ENCODE measurements at places on chromosomes 16 and 17.

GRCh38 chr16:1915732-1916639 lies 2.2 kb downstream of the HS3ST6 start:
- no peak for DNase-seq

DNA sequence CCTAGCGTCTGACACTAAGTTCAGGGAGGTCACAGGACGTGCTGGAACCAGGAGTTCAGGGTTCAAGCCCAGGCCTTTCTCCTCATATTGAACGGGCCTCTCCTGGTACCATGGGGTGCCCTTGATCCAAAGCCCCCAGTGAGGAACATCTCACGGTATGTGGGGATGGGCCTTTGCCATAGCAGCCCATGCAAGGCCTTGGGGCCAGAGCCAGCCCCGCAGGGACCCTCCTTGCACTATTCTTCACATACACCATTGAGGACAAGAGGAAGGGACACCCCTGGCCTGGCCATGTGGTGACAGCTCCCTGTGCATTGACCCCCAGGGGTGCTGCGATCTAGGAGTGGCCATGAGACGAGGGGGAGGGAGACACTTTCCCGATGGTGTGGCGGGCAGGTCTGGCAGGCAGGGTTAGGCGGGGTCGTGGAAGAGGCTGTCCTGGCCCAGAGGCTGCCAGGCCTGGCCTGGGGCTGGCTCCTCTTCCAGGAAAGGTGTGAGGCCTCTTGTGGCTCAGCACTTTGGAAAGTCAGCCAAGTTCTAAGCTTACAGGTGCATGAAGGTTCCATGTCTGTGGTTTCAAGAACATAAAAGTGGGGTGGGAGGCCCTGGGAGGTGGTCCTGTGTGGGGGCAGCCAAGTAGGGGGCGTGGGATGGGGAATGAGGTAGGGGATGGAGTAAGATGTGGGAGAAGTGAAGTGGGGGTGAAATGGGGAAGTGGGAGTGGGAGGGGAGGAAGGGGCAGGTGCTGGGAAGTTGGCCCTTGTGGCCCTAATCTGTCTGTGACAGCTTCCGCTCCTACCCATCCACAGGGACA lies 88.7 kb upstream of the CBX4 start:
- no peak for DNase-seq

GRCh38 chr17:30225919-30226553 lies 9.5 kb downstream of the SLC6A4 start:
- no peak for DNase-seq

GRCh38 chr17:82881900-82882714 lies 42.3 kb upstream of the ZNF750 start:
- DNase-seq = peak; percentile 15

DNA sequence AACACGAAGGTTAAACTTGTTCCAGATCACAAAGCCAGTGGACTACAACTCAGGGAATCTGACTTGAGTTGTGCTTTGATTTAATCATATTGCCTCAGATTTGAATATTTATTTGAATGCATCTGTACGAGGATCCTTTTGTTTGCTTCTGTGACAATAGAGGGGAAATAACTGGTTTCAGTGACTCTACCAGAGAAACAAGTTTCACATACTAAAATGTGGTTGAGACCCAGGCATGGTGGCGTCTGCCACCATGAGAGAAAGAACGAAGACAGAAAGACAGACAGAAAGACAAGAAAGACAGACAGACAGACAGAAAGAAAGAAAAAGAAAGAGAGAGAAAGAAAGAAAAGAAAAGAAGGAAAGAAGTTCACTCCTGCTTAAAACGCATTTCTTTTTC lies 24.0 kb downstream of the YWHAE start:
- DNase-seq = no peak

DNA sequence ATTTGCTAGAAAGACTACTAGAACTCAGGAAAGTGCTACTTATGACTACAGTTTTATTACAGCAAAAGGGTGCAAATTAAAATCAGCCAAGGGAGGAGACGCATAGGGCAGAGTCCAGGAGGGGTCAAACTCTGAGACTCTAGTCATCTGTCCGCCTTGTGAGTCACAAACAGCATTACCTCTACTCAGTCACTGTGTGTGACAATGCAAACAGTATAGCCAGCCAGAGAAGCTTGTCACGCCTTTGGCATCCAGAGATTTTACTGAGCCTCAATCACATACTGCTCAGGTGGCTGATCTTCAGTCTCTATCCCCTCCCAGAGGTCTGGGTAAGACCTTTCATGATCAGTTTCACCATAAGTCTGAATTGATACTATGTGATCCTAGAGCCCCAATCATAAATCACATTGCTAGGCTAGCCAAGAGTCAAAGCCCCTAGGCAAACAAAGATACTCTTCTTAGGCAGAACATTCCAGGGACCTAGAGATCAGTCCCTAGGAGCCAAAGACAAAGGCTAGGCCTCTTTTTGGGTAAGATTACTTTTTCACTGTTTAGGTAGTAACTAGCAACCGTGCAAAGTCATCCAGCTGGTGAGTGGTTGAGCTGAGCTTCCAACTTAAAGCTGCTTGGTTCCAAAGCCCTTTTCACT lies 48.8 kb upstream of the CLEC19A start:
- DNase-seq = no peak

Data from putamen (tissue), 1 donor.